Muscle of leg (tissue), 16 donors: ENCODE measurements at places on chromosomes 2 and 18. TPM values are rescaled to one million over a fixed set of nuclear protein-coding genes. Genes with fewer than 3 reads are reported as not detected.

The BOD1L2 gene
- total RNA-seq, result not detected

The CENPA gene
- total RNA-seq, result 4.3 TPM

GRCh38 chr18:59695551-59695950, 1.7 kb downstream of the CCBE1 start:
- peaks cover 51% of the 10 kb centered on the region for H3K27me3 ChIP-seq
- H3K4me3 ChIP-seq, result no peak overlapping the region
- no peak for DNase-seq
- peaks cover 20% of the 10 kb centered on the region for H3K4me1 ChIP-seq

GRCh38 chr2:217096474-217097225, 236.8 kb upstream of the TNP1 start:
- H3K4me1 ChIP-seq, result peaks cover 2% of the 10 kb centered on the region
- H3K27ac ChIP-seq, result no peak overlapping the region
- H3K36me3 ChIP-seq, result no peaks in the 10 kb centered on the region
- H3K4me3 ChIP-seq, result no peak overlapping the region

DNA sequence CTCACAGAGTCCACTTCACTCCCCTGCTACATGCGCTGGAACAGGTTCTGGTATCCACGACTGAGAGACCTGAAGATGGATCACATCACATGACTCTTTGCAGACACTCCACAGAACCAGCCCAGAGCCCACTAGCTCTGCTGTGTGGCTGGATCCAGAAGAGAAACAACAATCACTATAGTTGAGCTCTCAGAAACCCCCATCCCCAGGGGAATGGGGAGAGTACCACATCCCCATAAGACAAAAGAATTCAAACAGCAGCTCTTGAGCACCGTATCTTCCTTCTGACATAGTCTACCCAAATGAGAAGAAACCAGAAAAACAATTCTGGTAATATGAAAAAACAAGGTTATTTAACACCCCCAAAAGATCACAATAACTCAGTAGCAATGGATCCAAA, 76.4 kb downstream of the ZSWIM2 start:
- H3K27ac ChIP-seq, result no peak overlapping the region
- H3K36me3 ChIP-seq, result no peaks in the 10 kb centered on the region
- no peaks in the 10 kb centered on the region for H3K4me1 ChIP-seq
- no peaks in the 10 kb centered on the region for H3K27me3 ChIP-seq
- H3K4me3 ChIP-seq, result no peak overlapping the region
- no peak for DNase-seq

The CCDC74B gene
- total RNA-seq, result 1.5 TPM

The TCF23 gene
- 0.35 TPM for total RNA-seq

GRCh38 chr2:207848545-207848928, 78.8 kb upstream of the FZD5 start:
- DNase-seq, result no peak
- no peaks in the 10 kb centered on the region for H3K4me1 ChIP-seq
- H3K27me3 ChIP-seq, result no peaks in the 10 kb centered on the region
- H3K4me3 ChIP-seq, result no peak overlapping the region
- no peaks in the 10 kb centered on the region for H3K36me3 ChIP-seq

GRCh38 chr2:177141866-177142265, 70.7 kb upstream of the HNRNPA3 start:
- DNase-seq, result no peak
- H3K27ac ChIP-seq, result no peak overlapping the region
- peaks cover 3% of the 10 kb centered on the region for H3K27me3 ChIP-seq

The ANKRD62 gene
- not detected for total RNA-seq

- no peak overlapping the region for H3K4me3 ChIP-seq
- H3K27ac ChIP-seq, result no peak overlapping the region
- DNase-seq, result no peak
- H3K4me1 ChIP-seq, result no peaks in the 10 kb centered on the region
- H3K36me3 ChIP-seq, result no peaks in the 10 kb centered on the region
Observed at GRCh38 chr2:111100765-111101162, 19.9 kb upstream of the BCL2L11 start.
